Activated T-helper 17 cell treated with anti-CD3 and anti-CD28 coated beads, Interleukin-2, amount 50 U/mL, for 72 hours (primary cell): ENCODE measurements at places on chromosomes 2 and 18. TPM values are rescaled to one million over a fixed set of nuclear protein-coding genes. Genes with fewer than 3 reads are reported as not detected.

The ZNF397 gene
- total RNA-seq, result 9.7 TPM

The PRSS56 gene
- total RNA-seq, result not detected

The SKOR2 gene
- total RNA-seq, result not detected

- ATAC-seq, result peak; percentile 82
Measured at GRCh38 chr2:208017721-208018120, 7.6 kb downstream of the PLEKHM3 start.

GRCh38 chr2:144847347-144848080 lies 327.6 kb upstream of the ZEB2 start:
- ATAC-seq, result no peak

GRCh38 chr2:30511122-30512083 lies 64.4 kb downstream of the LCLAT1 start:
- no peak for ATAC-seq

DNA sequence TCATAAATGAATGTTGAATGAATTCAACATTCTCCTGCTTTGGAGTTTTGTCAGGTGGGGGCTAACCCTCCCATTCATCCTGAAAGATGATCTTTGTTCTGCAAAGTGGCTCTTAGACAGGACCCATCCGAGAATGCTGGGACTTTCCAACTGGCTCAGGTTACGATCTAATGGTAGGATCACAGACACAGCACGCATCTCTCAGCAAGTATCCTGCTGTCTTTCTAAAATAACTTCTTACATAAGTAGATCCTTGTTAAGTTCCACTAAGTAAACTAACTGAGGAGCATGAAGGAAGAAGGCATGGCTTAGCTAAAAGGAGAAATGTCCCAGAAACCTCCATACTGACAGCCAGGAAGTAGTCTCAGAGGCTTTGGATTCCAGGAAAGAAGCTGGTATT lies 23.7 kb downstream of the CYP27A1 start:
- no peak for ATAC-seq

DNA sequence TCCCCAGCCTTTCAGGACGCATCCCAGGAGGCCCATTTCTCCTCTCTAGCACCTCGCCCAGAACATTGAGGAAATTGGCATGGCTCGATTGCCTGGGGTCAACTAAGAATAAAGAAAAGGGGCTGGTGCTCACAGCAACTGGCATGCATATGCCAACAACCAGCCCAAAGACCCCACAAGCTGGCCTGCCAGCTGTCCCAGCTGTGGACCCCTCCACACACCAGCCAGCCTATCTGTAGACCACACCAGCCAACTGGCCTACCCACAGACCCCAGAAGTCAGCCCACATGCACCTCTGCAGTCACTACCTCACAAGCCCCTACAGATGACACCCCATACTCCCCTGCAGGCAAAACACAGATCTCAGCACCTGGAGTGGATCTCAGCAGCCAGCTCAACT lies 123.8 kb upstream of the ID2 start:
- ATAC-seq, result no peak

- ATAC-seq, result no peak
Measured at GRCh38 chr2:43070676-43071502, 155.5 kb downstream of the ZFP36L2 start.
